ENCODE measurements at places on chromosomes 16 and 17. TPM values are rescaled to one million over a fixed set of nuclear protein-coding genes. Genes with fewer than 3 reads are reported as not detected.

- peak; percentile 69 for DNase-seq
Observed at GRCh38 chr17:79951361-79952264, 84.1 kb downstream of the TBC1D16 start.

GRCh38 chr16:84121007-84121406 lies 4.3 kb upstream of the MBTPS1 start:
- no peak for DNase-seq

Gene ABCC6
- total RNA-seq = 0.13 TPM

DNA sequence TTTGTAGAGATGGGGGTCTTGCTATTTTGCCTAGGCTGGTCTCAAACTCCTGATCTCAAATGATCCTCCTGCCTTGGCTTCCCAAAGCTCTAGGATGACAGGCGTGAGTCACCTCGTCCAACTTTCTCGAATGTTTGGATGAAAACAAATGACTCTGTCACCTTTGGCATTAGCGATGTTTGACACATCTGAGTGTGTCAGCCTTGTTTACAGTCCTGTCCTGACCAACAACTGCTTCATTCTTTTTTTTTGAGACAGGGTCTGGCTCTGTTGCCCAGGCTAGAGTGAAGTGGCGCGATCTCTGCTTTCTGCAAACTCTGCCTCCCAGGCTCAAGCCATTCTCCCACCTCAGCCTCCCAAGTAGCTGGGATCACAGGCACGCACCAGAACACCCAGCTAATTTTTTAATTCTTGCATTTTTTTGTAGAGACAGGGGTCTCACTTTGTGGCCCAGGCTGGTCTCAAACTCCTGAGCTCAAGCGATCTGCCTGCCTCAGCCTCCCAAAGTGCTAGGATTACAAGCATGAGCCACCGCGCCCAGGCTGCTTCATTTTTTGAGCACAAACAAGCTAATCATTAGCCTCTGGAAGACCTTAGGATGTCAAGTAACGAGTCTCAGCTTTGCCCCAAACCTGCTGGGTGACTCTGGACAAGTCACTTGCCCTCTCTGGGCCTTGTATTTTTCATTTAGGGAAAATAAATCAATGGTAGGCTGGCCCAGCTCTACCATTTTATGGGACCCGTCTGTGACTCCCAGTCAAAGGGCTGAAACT lies 7.4 kb downstream of the MYH11 start:
- no peak for DNase-seq

GRCh38 chr17:13646969-13647542 lies 45.3 kb upstream of the HS3ST3A1 start:
- no peak for DNase-seq

- no peak for DNase-seq
Observed at GRCh38 chr16:64925166-64925565, 196.7 kb downstream of the CDH11 start.

Gene GHDC
- 27.6 TPM for total RNA-seq

- no peak for DNase-seq
Observed at GRCh38 chr16:29791845-29792807, 1.6 kb downstream of the KIF22 start.

DNA sequence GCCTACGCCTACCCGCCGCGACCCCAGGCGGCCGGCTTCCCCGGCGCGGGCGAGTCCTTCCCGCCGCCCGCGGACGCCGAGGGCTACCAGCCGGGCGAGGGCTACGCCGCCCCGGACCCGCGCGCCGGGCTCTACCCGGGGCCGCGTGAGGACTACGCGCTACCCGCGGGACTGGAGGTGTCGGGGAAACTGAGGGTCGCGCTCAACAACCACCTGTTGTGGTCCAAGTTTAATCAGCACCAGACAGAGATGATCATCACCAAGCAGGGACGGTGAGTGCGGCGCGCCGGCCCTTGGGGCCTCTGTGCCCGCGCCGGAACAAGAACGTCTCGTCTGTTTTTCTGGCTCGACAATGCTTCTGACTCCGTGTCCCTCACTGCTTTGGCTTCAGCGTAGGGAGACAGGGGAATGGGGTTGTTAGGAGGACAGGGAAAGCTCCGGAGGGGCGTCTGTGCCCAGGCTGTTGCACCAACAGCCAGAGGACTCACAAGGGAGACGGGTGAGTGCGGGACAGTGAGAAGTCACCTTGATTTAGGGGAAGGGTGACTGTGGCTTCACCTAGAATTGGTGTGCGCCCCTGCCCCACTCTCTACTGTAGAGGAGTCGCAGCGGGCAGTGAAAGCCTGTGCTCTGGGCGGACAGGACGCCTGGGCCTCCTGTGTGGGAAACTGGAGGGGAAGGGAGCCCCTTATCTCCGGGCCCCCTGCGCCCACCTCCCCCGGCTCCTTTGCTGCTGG lies 806 bp downstream of the TBX21 start:
- DNase-seq = no peak

- DNase-seq = peak; percentile 77
Observed at GRCh38 chr17:927611-928461, 51.7 kb downstream of the NXN start.

DNA sequence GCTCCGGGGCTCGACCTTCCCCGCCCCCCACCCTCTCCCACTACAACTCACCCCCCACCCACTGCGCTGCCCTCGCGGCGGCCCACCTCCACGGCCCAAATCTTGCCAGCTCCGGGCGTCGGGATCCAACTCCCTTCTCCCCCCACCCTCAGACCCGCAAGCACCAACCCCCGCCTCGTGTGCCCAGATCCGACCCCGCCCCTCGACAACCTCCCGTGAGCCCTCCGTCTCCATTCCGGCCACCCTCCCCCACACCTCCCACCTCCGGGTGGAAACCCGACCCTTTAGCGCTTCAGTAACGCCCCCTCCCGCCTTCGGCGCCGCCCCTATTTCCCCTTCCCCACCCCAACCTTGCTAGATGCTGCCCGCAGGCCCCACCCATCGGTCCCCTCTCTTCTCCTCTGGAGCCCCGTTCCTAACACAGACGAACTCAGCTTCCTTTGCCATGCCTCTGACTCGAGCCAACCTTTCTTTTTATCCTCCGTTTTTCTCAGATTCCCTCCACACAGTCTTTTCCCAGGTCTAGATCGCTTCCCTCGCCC lies 717 bp downstream of the UBE2Z start:
- DNase-seq = peak; percentile 76

GRCh38 chr16:69568676-69569075 lies 2.9 kb downstream of the NFAT5 start:
- no peak for DNase-seq

GRCh38 chr16:84241778-84242177 lies 2.0 kb upstream of the KCNG4 start:
- DNase-seq = no peak

- DNase-seq = no peak
Observed at GRCh38 chr17:64687961-64688360, 25.9 kb upstream of the SMURF2 start.

Gene ASPA
- not detected for total RNA-seq

DNA sequence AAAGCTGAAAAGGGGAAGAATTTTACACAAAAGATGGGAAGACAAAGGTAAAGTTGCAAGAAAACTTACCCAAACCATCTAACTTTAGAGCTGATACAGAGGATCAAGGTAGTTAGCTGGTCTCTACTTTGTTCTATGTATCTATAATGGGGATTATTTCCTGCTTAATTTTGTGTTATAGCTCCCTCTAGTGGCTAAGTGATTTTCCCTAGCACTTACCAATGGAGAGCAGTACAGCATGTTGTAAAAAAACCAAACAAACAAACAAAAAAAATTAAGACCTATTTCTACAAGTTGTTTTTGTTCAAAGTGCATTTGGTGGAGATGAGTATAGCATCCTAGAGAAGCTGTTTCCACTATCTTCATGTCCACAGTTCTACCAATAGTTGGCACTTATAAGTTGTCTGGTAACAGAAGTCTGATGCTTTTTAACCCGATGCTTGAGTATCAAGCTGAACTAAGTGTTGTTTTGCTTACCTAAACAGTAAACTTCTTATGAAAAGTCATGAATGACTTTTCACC lies 7.5 kb downstream of the SRSF1 start:
- DNase-seq = peak; percentile 72

DNA sequence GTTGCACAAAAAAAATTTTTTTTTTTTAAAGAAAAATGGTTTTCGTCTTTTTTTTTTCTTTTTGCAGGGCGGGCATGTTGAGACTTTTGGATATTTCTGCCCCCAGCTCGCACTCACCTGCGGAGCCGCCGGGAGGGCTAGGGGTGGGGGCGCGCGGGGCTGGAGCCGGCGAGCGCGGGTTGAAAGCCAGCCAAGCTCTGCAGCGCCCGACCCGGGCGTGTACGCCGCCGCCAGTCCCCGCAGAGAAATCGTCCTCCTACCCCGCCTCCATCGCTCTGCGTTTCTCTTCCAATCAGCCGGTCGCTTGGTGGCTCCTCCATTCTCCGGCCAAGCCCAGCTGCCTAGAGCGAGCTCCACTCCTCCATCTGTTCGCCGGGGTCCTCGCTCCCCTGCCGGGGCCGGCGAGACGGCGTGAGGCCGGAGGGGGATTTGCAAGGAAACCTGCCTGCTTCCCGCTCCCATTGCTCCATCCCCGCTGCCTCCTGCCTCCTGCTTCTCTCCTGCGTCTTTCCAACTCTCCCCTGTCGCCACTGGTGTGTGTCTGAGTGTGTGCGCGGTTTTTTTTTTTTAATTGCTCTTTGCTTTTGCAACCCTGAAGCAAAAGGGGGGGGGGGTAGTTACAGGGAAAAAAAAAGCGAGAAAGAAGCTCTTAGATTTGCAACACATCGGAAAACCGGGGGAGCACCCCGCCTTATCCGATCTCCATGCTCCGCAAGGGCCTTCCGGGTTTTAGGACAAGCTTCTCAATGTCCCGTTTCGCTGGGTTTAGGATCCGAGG lies 1.8 kb upstream of the UBTF start:
- DNase-seq = peak; percentile 89

Gene GRB7
- 0.13 TPM for total RNA-seq

- no peak for DNase-seq
Observed at GRCh38 chr17:83084621-83085056, 5.2 kb downstream of the METRNL start.

DNA sequence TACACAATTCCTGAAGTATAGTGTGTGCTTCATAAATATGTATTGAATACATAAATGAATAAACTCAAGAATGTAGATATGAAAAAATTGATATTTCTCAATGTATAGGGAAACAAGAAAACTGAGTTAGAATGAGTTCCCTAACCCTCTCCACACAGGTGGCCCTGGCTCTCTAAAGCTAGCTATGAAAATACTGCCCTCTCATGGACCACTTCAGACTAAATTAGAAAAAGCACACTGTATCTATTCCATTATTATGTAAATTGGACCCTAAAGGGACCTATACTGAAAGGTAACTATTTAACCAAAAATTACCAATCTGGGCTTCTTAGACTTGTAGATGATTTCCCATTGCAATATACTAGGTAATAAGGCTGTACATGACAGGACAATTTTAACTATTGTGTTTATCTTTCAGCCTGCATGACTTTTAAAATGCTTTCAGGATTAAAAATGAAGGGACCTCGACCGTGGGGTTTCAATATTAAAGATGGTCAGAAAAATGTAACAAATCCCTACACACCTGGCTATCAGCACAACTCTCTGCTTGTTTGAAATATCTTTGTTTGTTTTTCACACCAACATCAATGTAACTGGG lies 672.5 kb upstream of the KIF2B start:
- peak; percentile 18 for DNase-seq

Gene GPS1
- 86.6 TPM for total RNA-seq

Gene PLCG2
- total RNA-seq = 10.4 TPM

GRCh38 chr17:57174591-57174990 lies 81.7 kb upstream of the MSI2 start:
- no peak for DNase-seq

Gene TEX19
- total RNA-seq = not detected

Gene XAF1
- 1.5 TPM for total RNA-seq

Gene STARD3
- total RNA-seq = 61.3 TPM

Gene ZP2
- total RNA-seq = not detected

Gene BRICD5
- total RNA-seq = 1.7 TPM

DNA sequence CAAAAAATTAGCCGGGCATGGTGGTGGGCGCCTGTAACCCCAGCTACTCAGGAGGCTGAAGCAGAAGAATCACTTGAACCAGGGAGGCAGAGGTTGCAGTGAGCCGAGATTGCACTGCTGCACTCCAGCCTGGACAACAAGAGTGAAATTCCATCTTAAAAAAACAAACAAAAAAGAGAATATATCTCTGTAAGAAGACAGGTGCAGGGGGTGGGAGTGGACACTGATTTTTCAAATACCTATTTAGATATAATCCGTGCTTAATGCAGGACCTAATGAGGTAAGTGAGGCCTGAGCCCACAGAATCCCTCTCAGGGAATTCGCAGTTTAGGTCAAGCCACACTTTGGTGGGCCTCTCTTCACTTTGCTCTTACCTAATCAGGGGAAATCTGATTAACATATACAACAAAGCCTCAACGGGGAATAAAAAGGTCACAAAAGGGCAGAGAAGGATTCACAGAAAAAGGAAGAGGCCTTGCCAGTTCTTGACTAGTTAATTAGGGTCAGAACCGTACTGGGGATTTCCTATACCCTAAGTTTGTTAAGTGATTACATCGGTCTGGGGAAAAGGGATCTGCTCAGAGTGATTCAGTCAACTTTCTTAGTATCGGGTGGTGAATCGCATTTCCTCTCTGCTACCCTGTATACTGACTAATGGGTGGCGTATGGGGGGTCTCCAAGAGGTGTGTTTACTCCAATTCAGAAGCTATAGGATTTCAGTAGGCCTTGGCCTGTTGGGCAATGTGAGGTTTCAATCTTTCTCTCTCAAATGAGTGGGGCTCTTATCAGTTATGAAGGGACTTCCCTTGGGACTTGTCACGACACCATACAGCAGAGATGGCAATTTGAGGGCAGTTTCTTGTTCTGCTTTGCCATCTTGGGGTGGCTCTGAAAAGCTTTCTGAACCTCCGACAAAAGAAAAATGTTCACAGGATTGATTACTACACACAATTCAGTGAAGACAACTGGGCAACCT lies 1.9 kb upstream of the NFAT5 start:
- DNase-seq = no peak

DNA sequence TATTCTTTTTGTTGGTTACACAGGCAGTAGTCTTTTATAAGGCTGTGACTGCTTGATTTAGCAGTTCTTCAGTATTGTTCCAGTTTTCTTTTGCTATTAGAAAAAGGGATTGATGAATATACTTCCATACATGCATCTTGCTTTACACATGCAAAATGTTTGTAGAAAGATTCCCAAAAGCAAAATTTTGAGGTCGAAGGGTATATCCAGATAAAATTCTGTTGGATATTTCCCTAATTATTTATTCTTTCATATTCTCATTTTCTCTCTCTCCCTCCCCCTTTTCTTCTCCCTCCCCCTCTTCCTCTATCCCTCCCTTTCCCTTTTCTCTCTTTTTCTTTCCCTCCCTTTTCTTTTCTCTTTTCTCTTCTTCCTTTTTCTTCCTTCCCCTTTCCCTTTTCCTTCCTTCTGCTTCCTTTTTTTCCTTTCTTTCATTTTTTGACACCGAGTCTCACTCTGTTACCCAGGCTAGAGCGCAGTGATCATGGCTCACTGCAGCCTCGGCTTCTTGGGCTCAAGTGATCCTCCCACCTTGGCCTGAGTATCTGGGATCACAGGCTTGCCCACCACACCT lies 46.9 kb upstream of the ADCY7 start:
- DNase-seq = no peak
